ENCODE measurements at places on chromosomes 3 and 15.

DNA sequence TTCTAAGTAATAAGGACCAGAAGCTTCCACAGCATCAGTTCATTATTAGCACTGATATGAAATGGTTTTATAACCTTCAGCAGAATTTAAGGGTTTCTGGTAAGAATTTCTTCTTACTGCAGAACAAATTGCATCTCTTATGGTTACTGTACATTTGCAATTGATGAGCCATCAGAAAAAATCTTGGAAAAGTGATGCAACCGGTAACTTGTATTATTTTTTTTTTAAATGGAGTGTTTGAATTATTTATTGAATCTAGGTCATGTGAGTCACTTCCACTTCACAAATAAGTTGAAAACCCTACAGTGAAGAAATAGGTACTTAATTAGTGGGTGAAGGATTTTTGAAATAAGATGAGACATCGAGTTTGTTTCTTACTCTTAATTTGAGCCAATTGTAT, 786.0 kb downstream of the TUSC7 start:
- DNase-seq: no peak

GRCh38 chr15:54007256-54007655, 29.0 kb downstream of the UNC13C start:
- DNase-seq: no peak

DNA sequence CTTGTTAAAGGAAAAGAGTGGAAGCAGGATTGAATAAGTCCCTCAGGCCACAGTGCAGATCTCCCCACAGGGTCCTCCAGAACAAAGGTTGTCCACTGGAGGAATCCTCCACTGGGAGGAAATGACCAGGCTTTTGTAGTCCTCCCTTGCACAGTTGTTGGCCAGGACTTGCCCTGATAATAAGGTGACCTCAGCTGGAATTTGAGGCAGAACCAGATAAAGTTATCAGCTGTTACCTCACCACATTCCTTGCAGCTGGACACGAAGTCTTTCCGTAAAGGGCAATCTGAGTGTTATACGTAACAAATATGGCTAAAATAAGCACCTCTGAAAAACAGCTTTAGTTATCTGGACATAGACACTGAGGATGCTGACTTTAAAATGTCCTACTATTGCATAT, 83.5 kb upstream of the NAALADL2 start:
- no peak for DNase-seq

DNA sequence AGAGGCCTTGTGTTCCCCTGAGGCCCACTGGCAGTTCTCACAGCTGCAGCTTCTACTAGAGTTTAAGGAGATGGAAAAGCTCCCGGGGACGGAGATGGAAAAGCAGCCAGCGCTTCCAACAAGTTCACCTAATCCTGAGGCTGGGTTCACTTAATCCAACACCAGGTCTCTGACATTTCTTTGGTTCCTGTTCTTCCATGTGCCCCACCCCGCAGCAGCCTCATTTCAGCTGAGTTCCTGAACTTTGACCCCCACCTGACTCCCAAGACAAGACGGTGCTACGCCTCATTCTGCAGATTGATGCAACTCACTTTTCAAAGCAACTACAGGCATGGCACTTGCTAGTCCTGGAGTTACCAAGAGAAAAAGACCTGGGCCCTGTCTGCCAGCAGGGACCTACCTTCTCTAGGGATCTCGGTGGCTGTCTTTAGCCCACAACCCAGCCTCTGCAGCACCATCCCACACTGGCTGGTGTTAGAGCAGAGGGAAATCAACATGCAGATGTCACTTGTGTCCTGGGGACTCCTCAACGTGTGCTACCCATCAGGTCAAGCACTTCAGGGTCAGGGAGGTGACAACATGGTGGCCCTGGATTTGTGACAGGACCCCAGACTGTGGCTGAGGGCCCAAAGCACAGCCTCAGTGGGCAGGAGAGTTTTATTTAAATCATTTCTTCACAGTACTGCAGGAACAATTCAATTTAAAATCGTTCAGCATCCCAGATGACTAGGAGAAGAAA, 406.1 kb downstream of the VPS13C start:
- no peak for DNase-seq
